ENCODE measurements at places on chromosomes 4 and X.

- no peak for DNase-seq
Observed at GRCh38 chrX:37942170-37942569, 64.2 kb upstream of the SYTL5 start.

DNA sequence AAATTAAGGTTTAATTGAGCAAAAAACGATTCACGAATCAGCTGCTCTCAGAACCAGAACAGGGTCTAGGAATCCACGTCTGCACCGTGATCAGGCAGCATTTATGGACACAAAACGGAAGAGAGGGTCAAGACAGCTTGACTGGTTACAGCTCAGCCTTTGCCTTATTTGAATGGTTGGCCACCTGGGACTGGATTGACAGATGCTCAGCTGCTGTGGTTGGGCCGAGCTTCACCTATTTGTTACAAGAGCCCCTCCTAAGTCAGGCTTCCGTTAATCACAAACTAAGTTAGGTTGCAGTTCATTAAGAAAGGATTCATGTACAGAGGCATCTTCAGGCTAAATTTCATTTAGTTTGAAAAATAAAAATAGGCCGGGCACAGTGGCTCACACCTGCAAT is 50.6 kb upstream of the MAN2B2 start:
- DNase-seq = no peak

- DNase-seq = no peak
Observed at GRCh38 chr4:185718578-185719499, 93.2 kb downstream of the SORBS2 start.

DNA sequence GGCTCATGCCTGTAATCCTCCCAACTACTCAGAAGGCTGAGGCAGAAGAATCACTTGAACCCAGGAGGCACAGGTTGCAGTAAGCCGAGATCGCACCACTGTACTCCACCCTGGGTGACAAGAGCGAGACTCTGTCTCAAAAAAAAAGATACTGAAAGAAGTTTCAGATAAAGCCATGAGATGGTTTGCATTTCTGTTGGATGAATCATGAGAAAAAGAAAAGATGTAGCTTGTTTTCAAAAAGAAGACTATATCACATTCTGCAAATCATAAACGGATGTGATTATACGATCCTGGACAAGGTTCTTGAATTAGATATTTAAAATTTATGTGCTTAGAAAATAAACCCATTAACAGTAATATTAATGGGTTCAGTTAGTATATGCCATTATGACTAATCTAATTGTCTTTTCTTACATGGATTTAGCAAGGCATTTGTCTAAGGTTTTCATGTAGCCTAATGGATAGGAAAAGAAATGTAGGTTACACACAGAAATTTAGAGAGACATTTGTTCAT is 345.9 kb downstream of the SLC7A11 start:
- no peak for DNase-seq

DNA sequence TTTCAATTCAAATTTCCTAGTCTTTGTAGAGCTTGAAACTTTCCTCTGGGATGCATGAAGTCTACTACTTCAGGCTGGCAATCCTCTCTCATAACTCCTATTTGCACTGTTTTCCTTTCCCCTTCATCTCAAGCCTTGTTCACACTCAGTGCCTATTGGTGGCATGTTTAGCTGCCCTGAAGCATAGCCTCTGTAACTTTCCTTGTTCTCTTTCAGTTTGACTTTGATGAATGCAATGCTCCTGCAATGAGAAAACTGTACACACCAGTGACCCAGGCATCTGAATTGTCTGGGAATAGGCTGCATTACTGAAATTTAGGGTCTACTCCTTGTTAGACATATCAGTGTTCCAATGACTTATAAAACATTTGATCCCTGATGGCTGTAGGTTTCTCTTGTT is 81.7 kb downstream of the ANK2 start:
- no peak for DNase-seq

- no peak for DNase-seq
Observed at GRCh38 chr4:40675166-40675565, 45.5 kb upstream of the RBM47 start.

GRCh38 chr4:170339522-170339921 is 249.8 kb upstream of the AADAT start:
- no peak for DNase-seq

GRCh38 chr4:68850293-68850692 is 34.5 kb downstream of the UGT2B10 start:
- DNase-seq = no peak

DNA sequence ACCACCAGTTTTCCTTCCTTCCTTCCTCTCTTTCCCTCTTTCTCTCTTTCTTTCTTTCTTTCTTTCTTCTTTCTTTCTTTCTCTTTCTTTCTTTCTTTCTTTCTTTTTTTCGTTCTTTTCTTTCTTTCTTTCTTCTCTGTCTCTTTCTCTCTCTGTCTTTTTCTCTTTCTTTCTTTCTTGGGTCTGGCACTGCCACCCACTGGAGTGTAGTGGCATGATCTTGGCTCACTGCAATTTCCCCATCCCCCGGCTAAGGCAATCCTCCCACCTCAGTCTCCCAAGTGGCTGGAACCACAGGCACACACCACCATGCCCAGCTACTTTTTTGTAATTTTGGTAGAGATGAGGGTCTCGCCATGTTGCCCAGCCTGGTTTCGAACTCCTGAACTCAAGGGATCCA is 51.6 kb upstream of the NHS start:
- no peak for DNase-seq

DNA sequence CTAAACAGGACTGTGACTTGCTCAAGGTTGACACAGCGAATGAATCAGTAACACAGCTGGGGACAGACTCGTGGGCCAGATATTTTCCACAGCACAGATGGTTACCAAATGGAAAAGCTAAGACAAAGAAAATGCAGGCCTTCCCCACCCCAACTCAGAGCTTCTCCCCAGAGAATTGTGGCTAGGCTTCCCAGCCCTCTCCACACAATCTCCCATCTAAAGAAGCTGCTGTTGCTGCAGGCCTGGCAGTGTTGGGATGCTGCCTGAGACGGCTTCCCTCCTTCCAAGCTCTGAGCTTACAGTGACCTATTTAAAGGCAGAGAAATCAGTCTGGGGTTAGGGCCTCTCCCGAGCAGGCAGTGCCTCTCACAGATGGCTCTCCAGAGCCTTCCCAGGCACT is 46.5 kb upstream of the PGRMC1 start:
- no peak for DNase-seq

- DNase-seq = no peak
Observed at GRCh38 chr4:168440442-168441264, 39.6 kb downstream of the DDX60L start.

DNA sequence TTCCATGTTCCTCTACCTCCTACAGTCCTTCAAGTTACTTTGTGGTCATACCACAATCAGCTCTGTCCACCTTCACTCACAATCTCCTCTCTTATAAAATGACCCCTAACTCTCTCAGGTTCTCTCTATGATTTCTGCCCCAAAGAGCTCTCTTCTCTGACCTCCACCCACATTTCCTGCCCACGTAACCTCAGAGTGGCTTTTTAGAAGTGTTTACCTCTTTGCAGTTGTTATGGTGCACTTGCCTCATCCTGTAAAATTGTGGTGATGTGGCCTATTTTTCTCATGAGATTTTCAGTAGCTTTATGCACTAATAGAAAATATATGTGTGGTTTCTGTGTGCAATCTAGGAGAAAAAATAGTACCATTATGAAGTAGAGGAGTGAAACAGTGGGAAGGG is 215.8 kb downstream of the PACRGL start:
- DNase-seq = no peak

DNA sequence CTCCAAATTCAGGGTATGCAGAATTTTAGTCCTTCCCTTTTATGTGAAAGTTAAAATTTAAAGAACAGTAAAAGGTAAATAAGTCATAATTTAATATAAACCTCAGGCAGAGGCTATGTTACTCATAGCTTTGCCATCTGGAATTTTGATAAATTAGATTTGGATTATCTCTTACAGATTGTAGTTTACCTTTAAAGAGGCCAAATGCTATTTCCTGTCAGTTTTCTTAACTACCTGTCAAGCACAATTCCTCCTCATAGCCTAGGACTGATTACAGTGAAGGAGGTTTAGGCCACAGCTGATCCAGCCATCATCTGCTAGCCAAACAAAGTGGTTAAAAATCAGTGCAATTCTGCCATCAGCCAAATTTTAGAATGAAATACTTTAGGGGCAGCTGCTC is 128.1 kb downstream of the MFAP3L start:
- DNase-seq = no peak

- DNase-seq = no peak
Observed at GRCh38 chrX:18797141-18797540, 89.7 kb downstream of the PPEF1 start.

GRCh38 chr4:37023504-37023903 is 221.0 kb upstream of the NWD2 start:
- no peak for DNase-seq

- no peak for DNase-seq
Observed at GRCh38 chrX:40132751-40133150, 35.0 kb upstream of the BCOR start.

DNA sequence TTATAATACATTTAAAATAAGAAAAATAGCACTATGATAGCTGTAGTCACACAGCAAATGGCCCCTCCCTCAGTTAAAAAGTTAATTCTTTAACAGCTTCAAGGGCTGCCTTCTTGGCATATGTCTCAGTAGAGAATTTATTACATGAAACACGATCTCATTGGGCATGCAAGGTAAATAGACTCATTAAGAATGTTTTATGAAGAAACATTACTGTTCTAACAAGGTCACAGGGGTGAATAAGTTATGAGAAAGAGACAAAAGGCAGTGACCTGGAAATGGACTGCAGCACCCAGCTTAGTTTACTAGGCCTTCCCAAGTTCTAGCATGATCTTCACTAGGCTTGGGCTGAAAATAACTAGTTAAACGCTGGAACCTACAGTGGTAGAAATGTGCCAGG is 277.7 kb downstream of the NR3C2 start:
- no peak for DNase-seq

GRCh38 chr4:13521047-13521446 is 23.3 kb downstream of the NKX3-2 start:
- no peak for DNase-seq

- no peak for DNase-seq
Observed at GRCh38 chr4:36197501-36197900, 46.8 kb downstream of the ARAP2 start.

GRCh38 chr4:109665783-109666485 is 37.3 kb downstream of the CASP6 start:
- DNase-seq = no peak

DNA sequence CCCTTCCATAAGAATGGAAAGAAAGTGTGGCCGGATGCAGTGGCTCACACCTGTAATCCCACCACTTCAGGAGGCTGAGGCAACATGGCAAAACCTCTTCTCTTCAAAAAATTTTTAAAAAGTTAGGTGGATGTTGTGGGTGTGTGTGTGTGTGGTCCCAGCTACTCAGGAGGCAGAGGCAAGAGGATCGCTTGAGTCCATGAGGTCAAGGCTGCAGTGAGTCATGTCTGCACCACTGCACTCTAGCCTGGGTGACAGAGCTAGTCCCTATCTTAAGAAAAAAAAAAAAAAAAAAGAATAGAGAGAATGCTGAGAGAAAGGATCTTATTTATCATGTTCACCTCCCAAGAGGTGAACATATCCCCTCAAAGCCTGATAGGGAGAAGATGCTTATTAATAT is 492.1 kb upstream of the SMIM31 start:
- DNase-seq = no peak

DNA sequence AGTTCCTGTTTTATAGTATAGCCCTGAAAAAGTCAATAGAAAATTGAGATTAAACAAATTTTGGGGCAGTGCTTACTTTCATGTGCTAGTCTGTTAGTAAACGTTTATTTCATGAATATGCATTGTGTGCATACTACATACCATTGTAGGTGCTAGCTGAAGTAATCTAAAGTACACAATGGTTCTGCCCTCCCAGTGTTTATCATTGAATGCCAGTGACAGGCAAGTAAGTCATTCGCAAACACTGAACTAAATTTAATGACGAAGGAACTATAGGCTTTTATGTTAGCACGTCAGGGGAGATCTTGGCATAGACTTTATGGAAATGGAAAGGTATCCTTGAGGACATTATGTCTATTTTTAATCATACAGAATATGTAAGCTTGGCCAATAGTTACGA is 426.9 kb upstream of the EPHA5 start:
- no peak for DNase-seq

- no peak for DNase-seq
Observed at GRCh38 chr4:40378619-40379018, 43.5 kb downstream of the CHRNA9 start.

DNA sequence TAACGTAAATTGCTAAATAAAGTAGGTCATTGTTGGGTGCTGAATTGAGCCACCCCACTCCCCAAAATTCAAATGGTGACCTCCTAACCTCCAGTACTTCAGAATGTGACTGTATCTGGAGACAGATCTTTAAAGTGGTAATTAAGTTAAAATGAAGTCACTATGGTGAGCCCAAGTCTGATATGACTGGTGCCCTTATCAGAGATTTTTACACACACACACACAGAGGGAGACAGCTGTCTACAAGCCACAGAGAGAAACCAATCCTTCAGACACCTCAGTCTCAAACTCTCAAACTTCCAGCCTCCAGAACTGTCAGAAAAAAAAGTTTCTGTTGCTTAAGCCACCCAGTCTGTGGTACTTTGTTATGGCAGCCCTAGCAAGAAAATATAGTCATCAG is 879.2 kb upstream of the INTU start:
- DNase-seq = no peak

DNA sequence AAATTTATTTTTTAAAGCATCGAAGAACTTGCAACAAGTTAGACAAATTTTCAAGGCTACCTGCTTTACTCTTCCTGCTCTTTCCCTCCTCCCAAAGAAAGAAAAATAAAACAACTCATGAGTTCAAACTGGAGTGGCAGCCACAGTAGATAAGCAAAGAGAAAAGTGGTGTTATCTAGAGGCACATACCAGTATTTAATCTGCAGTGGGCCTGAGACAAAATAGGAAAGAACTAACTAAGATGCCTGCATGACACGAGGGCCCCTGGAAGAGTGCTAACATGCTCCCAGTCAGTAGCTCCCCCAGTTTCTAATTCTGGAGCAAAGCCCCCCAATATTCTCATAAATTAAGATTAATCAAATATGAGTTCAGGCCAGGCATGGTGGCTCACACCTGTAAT is 7.9 kb downstream of the ARL9 start:
- DNase-seq = no peak

DNA sequence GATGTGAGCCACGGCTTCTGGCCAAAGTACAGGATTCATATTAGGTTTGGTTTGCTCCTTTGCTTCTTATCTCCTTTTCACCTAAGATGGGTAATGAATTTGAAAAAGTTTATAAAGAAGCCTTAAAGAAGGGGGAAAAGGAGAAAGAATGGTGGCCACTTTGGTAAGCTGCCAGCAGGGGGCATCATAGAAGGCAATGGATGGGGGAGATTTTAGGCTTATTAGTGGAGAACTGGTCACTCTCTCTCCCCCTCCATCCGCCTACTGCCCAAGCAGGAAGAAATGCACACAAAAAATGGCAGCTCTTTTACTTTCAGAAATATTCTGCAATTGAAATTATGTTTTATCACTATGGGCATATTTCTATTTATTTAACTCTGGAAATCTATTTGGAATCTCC is 32.0 kb downstream of the SPARCL1 start:
- no peak for DNase-seq

GRCh38 chr4:128225148-128225547 is 62.5 kb downstream of the PGRMC2 start:
- no peak for DNase-seq

- DNase-seq = no peak
Observed at GRCh38 chr4:87360338-87360935, 30.6 kb downstream of the HSD17B11 start.

- no peak for DNase-seq
Observed at GRCh38 chrX:88991583-88992132, 244.6 kb downstream of the CPXCR1 start.

- DNase-seq = no peak
Observed at GRCh38 chr4:78057135-78057599, at the start of gene FRAS1. Gene FRAS1 (plus strand): TSS chr4:78057323. CDS start chr4:78058010, 687 bp downstream.

GRCh38 chrX:81021478-81021877 is 180.2 kb downstream of the HMGN5 start:
- DNase-seq = no peak

Data from activated T-helper 9 cell treated with anti-CD3 and anti-CD28 coated beads, Interleukin-2, amount 50 U/mL, for 16 hours (primary cell).